Hypothalamus (tissue), 51 donors: ENCODE measurements at places on chromosomes 11 and 22.

DNA sequence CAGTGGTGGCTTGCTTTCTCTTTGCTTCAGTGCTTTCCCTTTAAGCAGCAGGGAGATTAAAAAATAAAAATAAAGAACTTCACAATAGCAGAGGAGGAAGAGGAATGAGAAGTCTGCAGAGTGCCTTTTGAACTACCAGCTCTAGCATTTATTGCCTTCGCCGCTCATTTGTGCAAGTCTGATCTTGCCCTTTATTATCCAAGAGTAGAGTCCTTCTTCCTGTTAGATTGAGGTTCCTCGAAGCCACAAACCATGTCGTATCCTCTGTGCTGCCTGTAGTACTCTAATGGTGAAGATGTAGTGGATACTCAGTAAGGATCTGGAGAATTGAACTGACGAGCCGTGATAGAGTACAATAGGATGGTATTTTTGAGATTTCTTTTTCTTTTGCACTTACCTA lies 101.2 kb upstream of the RAG2 start:
- DNase-seq = no peak

DNA sequence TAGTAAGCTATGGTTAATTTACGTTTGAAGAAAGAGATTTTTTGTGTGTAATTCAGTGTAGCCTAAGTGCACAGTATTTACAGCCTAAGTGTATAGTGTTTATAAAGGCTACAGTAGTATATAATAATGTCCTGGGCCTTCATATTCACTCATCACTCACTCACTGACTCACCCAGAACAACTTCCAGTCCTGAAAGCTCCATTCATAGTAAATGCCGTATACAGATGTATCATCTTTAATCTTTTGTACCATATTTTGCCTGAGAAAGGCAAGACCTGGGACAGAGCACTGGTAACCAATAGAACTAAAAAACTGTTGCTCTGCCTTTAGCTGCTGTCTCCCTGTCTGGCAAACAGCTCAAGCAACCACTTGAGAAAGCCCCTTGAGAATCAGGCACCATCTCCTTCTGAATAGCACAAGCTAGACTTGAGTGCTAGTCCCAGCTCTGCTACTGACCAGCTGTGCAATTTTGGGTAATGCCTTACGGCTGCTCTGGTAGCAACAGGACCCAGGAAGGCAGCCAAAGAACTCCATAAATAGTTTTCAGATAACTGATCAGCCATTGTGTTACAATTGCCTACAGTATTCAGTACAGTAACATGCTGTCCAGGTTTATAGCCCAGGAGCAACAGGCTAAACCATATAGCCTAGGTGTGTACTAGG lies 131.3 kb downstream of the KCNC1 start:
- DNase-seq = no peak

GRCh38 chr22:37794376-37794775 lies 13.4 kb upstream of the GCAT start:
- no peak for DNase-seq

GRCh38 chr11:124746621-124747243 lies 5.3 kb downstream of the VSIG2 start:
- DNase-seq = no peak

DNA sequence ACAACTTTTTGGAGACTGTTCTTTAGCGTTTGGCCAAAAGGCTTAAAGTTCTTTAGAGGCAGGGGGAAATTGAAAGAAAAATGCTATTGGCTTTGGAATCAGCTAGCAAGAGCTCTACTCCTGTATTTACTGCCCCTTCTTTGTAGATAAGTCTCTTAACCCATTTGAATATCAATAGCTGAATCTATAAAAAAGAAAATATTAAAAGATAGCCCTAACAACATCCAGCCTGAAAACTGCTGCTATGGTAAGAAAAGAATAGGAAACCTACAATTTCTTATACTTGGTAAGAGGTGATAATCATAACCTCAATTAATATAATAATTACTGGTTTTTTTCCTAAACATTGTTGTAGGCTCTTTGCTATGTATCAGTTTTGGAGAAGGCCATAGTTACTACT lies at the start of gene OR5B12:
Gene OR5B12, minus strand, starts transcription at position 101 of the 400 bp plus-strand sequence. CDS start 2,085 bp downstream, outside the sequence.
- no peak for DNase-seq
